Glutamatergic neuron (in vitro differentiated cells): ENCODE measurements at places on chromosomes 1 and 21.

- DNase-seq = no peak
These were observed 28.5 kb upstream of the SLC6A9 start for GRCh38 chr1:44059664-44060355.

DNA sequence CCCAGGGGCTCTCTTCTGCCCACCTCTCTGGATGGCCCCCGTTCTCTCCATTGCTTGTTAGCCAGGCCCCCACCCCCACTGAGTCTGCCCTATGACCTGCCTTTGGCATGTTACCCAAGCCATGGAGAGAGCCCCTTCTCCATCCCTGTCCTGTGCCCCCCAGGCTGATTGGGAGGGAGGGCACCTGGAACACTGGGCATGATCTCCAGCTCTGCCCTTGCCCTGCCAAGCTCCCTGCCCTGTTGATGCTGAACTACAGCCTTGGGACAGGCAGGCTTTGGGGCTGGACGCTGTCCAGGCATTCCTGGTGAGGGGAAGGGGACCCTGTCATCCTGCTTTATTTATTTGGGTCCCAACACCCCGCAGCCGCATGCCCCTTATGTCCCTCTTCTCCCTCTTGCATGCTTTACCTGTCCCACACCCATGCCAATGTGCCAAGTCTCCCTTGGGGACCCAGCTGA lies 10.7 kb downstream of the TRIM46 start:
- no peak for DNase-seq

GRCh38 chr21:25890001-25890400 lies 155.2 kb downstream of the GABPA start:
- no peak for DNase-seq

DNA sequence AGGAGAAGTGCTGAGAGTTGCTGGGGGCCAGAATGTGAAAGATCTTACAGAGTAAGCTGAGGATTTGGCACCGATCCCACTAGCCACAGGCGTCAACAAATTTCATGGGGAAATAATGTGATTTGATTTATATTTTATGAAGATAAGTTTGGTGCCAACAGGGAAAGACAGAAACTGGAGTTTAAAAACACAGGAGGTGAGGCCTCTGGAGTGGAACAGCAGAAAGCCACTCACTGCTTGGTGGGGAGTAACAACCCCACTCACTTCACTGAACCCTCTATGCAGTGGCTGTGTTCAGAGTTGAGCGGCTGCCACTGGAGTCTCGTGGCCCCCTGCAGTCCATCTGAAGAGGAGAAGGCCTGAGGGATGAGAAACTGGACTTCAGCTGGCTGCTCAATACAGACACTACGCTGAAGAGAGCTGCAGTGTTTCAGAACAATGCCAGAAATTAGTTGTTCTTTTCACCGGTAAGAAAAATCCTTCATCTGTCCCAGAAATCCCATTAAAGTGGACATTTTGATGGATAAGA lies 48.0 kb upstream of the RXRG start:
- DNase-seq = no peak

- DNase-seq = no peak
These were observed 4.5 kb upstream of the ERVH48-1 start for GRCh38 chr21:42929969-42930368.

GRCh38 chr1:172423336-172423735 lies 2.9 kb downstream of the C1orf105 start:
- DNase-seq = no peak
